ENCODE measurements at places on chromosomes 6 and 20. TPM values are rescaled to one million over a fixed set of nuclear protein-coding genes. Genes with fewer than 3 reads are reported as not detected.

Gene ULBP1
- 0.44 TPM for total RNA-seq

Gene CLIC5
- not detected for total RNA-seq

Gene SHLD1
- total RNA-seq = 0.50 TPM

Gene CPNE5
- total RNA-seq = 0.15 TPM

Gene MMP24
- total RNA-seq = 0.29 TPM

Gene LINC00237
- not detected for total RNA-seq

Gene FGD2
- total RNA-seq = not detected

Gene TRDN
- not detected for total RNA-seq

Gene FRK
- 1.5 TPM for total RNA-seq

Gene TMEM14C
- total RNA-seq = 133 TPM

Gene PROKR2
- total RNA-seq = not detected

Gene TMEM151B
- total RNA-seq = under 0.01 TPM

Gene PTPRT
- total RNA-seq = not detected

Gene FOXC1
- 7.6 TPM for total RNA-seq

Gene EPPIN
- total RNA-seq = not detected

Gene PRSS16
- total RNA-seq = not detected

Gene CRISP3
- not detected for total RNA-seq

Gene C6orf132
- 0.29 TPM for total RNA-seq

Gene LRRC1
- 5.0 TPM for total RNA-seq

Gene PDE7B
- total RNA-seq = 48.1 TPM

Gene LY6G5C
- total RNA-seq = 0.73 TPM

Gene GPR6
- not detected for total RNA-seq

Gene TAAR2
- total RNA-seq = not detected

Gene CNR1
- not detected for total RNA-seq

Gene PTK6
- total RNA-seq = not detected

Gene SCRT2
- not detected for total RNA-seq

Gene ANKEF1
- 5.0 TPM for total RNA-seq

Gene TRAPPC3L
- total RNA-seq = 0.15 TPM

Gene ANGPT4
- not detected for total RNA-seq

Gene PSORS1C1
- 0.29 TPM for total RNA-seq

Gene LHFPL5
- total RNA-seq = not detected

Gene LY6G5B
- 3.8 TPM for total RNA-seq

Gene SLC35F1
- total RNA-seq = under 0.01 TPM

Gene RXRB
- 36.4 TPM for total RNA-seq

Gene PPP1R3G
- total RNA-seq = 3.3 TPM

Gene MCCD1
- not detected for total RNA-seq

Gene ZNF165
- 0.29 TPM for total RNA-seq

Gene RAB44
- total RNA-seq = under 0.01 TPM

Gene SIRPB2
- total RNA-seq = not detected

Gene FKBP1C
- total RNA-seq = 0.17 TPM

Gene OR2B6
- not detected for total RNA-seq

Gene ZNF334
- total RNA-seq = 1.6 TPM

Gene FAM184A
- 0.50 TPM for total RNA-seq

Gene SULF2
- 0.29 TPM for total RNA-seq

Gene FAM162B
- 0.33 TPM for total RNA-seq

Gene ACTL10
- total RNA-seq = 3.0 TPM

Gene SMOC2
- total RNA-seq = not detected

Gene EGFL8
- 0.66 TPM for total RNA-seq

Gene ERVFRD-1
- total RNA-seq = not detected

Gene FAXC
- 0.66 TPM for total RNA-seq

Gene TREM1
- total RNA-seq = 0.50 TPM

Gene LRRC73
- total RNA-seq = 0.50 TPM

Gene TCP11
- total RNA-seq = 0.15 TPM

Gene BCAS4
- 21.5 TPM for total RNA-seq
